ENCODE measurements at places on chromosomes 13 and 19.

- DNase-seq: no peak
Observed at GRCh38 chr13:48281556-48281955, 22.0 kb upstream of the RB1 start.

- no peak for DNase-seq
Observed at GRCh38 chr19:1257475-1258162, 9.2 kb downstream of the MIDN start.

- no peak for DNase-seq
Observed at GRCh38 chr19:58134244-58134643, 16.3 kb downstream of the ZNF329 start.

DNA sequence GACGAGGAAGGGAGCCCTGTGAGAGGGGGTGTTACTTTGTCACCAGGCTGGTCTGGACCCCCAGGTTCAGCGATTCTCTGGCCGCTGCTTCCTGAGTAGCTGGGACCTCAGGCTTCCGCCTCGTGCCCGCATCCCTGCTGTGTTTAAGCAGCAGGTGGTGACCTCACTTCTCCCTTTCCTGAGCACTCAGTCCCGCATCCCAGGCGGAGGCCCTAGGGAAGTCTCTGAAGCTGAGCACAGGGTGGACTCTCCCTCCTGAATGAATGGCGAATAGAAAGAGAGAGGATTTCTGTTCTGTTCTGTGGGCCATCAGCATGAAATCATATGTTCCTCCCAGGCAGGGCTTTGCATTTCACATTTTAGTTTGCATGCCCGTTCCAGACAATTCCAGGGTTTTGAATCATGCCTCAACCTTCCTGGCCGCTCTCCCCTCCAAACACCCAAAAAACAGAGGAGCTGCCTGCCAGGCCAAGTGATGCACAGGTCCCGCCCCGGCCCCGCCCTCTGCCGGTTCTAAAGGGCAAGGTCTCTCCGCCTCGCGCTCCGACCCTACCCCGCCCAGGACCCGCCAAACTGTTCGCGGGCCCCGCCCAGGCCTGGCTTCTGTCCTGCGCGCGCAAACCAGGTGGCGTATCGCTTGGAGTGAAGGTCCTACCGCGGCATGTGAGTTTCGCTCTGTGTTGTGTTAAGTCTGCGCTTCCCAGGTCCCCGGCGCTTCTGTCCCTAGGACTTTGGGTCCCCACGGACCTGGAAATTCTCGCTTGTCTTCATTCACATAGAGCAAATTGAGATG is 35.1 kb upstream of the ZNF808 start:
- no peak for DNase-seq

- no peak for DNase-seq
Observed at GRCh38 chr13:77896977-77897376, 21.7 kb downstream of the EDNRB start.
